ENCODE measurements at places on chromosomes 13 and 19. TPM values are rescaled to one million over a fixed set of nuclear protein-coding genes. Genes with fewer than 3 reads are reported as not detected.

The ZNF329 gene
- 5.5 TPM for polyA plus RNA-seq

GRCh38 chr19:40758491-40758890 lies 7.5 kb downstream of the SNRPA start:
- DNase-seq, result no peak

The SIAH3 gene
- not detected for polyA plus RNA-seq

DNA sequence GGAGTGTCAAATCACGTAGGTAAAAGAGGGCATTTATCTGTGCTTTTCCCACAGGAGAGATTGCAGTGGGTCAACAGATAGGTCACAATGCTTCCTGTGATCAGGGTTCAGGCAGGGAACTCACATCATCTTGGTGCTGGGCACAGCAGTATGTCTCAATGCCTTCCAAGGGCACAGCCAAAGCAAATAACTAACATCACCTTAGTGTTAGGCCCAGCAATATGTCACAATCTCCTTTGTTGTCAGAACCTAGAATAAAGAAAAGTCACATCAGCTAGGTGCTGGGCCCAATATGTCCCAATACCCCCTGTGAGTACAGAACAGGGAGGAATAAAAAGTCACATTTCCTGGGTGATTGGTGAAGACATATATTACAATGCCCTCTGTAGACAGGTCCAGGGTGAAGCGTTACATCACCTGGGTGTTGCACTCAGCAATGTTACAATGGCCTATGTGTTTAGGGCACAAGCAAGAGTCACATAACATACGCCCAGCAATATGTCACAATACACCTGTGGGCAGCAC lies 11.4 kb upstream of the ZNF724 start:
- DNase-seq, result no peak

The CA11 gene
- 3.0 TPM for polyA plus RNA-seq

GRCh38 chr19:35109395-35110112 lies 6.1 kb upstream of the FXYD3 start:
- DNase-seq, result no peak
